ENCODE measurements at places on chromosomes 1 and 21.

GRCh38 chr1:14952626-14953314, 200.8 kb upstream of the TMEM51 start:
- DNase-seq: no peak

GRCh38 chr1:222529181-222529580, 18.7 kb downstream of the HHIPL2 start:
- no peak for DNase-seq

GRCh38 chr1:90486996-90487395, 230.1 kb downstream of the BARHL2 start:
- DNase-seq: no peak

DNA sequence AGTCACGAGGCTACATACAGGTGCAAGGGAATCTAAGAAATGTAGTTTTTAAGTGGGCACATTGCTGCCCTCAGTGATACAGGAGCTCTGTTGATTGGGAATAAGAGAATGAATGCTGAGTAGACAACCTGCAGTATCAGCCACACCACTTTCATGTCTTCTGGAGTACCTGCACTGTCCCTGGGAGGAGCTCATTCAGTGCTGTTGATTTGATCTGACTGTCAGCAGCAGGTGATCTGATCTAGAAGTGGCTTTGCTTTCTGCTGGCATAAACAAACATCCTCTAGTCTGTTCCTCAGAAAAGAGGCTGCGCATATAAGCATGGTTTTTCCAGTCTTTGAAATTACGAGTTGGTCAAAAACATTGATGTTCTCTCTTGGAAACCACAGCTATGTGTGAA, 35.5 kb upstream of the LRRC52 start:
- DNase-seq: no peak

DNA sequence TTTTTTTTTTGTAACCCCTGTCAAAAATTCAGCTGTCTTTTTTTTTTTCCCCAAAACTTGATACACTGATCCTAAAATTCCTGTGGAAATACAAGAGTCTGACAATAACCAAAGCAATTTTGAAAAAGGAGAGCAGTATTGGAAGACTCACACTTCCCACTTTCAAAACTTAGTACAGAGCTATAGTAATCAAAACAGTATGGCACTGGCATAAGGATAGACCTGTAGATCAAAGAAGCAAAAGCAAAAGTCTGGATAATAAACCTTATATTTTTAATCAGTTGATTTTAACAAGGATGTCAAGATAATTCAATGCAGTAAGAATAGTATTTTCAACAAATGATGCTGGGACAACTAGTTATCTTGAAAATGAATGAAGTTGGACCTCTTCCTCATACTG, 17.3 kb downstream of the FBXO28 start:
- DNase-seq: no peak

GRCh38 chr1:213905344-213905743, 82.4 kb upstream of the PROX1 start:
- no peak for DNase-seq

DNA sequence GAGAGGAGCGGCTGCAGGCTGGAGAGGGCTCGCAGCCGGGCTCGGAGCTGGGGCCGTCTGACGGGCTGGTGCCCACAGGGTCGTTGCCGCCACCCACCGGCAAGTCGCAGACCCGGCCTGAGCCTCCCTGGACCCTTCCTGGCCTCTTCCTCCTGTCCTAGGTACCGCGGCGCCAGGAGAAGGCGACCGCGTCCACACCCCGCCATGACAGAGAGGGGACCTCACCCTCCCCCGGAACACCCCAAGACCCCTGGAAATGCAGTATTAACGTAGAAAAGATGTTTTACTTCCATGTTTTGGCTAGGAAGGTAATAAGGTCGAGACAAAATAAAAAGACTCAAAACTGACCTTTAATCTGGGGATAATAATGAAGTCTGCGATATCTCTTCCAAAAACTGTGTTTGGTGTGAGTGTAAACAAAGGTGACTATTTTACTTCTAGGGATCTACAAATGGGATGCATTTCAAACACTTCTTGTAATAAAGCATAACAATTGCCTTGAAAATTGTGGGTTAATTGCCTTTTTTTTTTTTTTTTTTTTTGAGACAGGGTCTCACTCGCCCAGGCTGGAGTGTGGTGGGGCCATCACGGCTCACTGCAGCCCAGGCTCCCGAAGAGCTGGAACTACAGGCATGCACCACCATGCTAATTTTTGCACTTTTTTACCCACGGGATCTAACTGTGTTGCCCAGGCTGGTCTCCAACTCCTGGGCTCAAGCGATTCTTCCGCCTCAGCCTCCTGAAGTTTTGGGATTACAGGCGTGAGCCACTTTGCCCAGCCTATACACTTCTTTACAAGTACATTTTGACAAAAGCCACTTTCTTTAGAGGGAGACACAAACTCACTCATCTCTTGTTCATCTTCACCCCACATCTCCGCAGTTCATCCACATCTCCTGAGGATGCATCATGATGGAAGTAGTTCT, 838 bp upstream of the RSRP1 start:
- DNase-seq: no peak

All from NCI-H2107 (cell line).